ENCODE measurements at places on chromosomes 4 and X.

DNA sequence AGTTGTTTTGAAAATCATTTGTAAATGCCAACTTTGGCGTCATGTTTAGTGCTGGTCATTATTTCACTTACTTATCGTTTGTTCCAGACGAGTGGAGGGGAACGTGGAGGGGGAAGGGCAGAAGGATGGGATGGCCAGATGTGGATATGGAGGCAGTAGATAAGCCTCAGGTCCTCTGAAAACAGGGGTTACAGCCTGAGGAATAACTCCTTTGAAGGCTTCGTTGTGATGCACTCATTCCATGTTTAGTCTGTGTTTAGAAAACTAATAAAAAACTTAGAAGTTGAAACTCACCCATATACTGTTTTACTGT lies 1.1 kb downstream of the MOB1B start:
- no peak for DNase-seq

- DNase-seq: no peak
Observed at GRCh38 chr4:149158817-149159216, 656.8 kb downstream of the IQCM start.

GRCh38 chr4:182062936-182063335 lies 180.3 kb upstream of the TENM3 start:
- DNase-seq: no peak

DNA sequence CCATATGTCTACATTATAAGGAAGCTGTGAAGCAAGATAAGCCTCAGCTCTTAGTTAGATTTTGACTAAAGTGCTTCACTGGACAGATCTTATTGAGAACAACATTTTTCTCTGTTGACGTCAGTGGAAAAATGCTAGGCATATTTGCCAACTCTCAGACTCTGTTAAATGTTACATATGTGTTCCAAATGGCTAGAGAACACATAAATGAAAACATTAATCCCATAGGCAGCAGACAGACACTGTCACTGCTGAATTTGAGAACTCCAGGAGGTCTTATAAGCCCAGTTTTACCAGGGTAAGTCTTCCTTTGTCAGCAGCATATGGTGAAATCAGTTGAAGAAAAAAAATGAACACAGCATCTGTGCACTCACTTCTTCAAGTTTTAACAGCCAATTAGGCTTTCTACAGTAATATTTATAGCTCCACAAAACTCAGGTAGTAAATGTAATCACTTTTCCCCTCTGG lies 186.9 kb downstream of the CAMK2D start:
- no peak for DNase-seq

DNA sequence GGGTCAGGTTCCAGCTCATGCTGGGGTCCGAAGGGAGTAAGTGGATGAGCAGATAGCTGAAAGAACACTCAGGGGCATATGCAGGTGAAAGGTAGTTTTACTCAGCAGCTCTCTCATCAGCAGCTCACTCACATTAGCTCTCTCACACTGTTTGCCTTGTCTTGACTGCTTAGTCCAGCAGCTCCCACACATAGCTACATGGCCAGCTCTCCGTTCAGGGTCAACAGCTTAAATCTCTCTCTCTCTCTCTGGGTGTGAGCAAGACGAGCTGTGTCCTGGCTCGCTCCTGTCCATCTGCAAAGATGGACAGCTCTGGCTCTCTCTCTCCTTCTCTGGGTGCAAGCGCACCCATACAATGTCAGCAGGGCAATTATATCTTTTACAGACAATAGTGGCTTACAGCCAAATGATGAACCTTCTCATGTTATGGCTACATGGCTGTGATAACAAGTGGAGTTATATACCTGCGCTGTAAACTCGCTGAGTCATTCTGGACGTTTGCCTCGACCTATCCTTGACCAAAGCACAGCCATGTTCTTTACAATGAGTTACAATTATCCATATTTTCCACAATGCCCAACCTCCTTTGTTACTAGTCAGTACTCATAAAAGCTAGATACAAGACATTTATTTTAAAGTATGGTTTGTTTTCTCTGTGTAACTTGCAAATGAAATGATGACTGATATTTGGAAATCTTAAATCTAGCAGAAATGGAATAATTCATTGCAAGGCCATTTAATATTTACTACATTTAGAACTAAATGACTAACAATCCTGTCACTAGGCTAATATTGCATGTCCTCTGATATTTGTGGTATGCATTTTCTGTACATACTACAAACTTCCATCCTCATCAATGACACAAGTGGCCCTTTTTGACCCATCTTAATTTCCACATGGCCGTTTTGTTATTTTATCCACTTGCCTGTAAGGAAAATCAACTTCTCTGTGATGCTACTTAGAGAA lies 9.3 kb downstream of the PAPSS1 start:
- no peak for DNase-seq

DNA sequence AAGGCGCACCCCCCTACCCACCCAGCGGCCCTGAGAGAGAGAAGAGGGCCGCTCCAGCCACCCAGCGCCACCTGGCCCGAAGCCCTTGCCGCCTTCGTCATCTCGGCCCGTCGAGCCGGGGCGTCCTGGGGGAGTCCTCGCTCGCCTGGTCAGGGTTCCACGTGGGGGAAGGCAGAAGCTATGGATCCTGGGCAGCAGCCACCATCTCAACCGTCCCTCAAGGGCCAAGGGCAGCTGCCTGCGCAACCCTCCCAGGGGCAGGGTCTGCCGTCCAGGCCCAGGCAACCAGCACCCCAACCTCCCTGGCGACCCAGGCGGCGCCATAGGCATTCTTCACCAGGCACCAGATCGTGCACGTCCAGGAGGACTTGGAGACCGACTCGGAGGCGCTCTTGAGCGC lies 51.5 kb upstream of the IL13RA2 start:
- no peak for DNase-seq

- DNase-seq: no peak
Observed at GRCh38 chrX:54281676-54282075, 76.2 kb downstream of the WNK3 start.

DNA sequence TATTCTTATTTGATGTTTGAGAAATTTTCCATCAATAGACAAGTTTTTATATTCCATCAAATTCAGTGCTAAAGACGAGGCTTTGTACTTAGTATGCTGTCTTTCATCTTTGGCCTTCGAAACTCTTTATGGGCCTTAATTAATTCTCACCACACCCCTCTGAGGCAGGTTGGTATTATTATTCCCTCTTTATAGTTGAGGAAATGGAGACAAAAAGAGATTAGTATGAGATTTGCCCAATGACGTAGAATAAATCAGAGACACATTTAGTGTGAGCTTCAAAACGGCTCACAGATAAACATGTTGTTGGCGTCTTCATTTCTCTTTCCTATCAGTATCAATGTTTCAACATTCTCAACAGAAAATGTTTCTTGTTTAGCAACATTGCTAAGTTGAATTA lies 35.9 kb upstream of the PTPN13 start:
- DNase-seq: no peak

DNA sequence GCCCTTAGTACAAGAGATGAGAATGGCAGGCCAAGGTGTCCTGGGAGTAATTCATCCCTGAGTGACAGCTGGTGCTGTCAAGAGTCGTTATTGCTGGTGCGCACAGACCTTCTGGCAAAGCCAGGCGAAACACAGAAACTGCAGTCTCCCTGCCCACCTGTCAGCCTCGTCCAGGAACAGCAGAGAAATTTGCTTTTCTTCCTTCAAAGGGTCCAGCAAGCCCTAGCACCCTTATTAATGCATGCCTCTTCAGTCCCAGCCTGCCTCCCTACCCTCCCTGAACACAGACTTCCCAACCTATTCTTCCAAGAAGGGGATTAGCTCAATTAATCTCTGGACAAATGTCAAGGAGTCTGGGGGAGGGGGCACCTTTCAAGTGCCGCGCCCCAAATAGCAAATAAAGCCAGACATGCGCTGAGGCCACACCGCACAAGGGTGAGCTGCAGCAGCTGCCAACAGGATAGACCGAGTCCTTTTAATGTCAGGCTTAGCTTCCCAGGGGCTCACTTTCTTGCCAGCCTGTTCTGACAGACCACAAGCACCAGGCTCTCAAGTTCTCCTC lies 250.7 kb upstream of the RASGEF1B start:
- no peak for DNase-seq

- DNase-seq: no peak
Observed at GRCh38 chr4:51909236-51909703, 66.3 kb downstream of the DCUN1D4 start.

- DNase-seq: no peak
Observed at GRCh38 chrX:83966347-83966746, 105.4 kb downstream of the CYLC1 start.

GRCh38 chr4:185532795-185533324 lies 2.4 kb downstream of the PDLIM3 start:
- DNase-seq: no peak

DNA sequence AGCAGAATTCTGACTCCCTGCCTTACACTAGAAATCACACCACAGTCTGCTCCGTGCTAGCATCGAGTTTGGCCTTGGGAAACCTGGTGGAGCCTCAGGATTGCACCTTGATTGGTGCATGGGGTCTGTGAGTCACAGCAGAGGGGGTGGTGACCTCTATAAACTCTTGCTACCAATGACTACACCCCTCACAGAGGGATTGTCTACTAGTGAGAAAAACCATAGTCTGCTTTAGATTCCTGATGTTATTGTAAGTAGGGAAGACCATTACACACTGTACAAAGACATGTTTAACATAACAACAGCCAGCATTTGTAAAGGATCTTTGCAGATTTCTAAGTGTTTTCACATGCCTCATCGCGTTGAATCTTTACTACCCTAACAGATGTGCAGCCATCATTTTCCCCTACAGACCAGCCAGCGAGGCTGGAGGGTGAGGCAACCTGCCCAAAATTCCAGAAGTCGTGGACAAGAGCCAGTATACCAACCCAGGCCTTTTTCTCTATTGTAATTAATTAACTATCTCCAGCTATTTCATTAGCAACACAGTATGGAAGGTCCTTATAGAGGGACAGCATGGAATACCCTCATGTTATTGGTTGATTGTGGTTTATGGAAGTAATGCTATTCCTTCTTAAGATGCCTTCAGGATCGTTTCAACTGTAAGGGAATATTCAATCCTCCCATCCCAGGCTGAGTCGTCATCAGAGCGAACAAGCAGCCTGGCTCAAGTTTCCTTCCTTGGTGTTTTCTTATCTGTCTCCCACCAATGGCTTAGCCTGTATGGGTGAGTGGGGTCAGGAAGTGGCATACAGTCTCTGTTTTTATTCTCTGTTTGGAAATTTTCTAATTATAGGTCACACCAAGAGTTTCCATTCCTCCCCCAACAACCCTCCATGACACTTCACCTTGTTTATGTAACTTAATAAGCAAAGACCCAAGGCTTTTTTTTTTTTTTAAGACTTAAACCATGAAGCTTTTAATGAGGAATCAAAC lies 55.9 kb upstream of the KDR start:
- DNase-seq: no peak

- DNase-seq: no peak
Observed at GRCh38 chrX:11364835-11365234, 71.6 kb downstream of the AMELX start.

GRCh38 chr4:17557880-17558279 lies 19.1 kb upstream of the LAP3 start:
- no peak for DNase-seq

DNA sequence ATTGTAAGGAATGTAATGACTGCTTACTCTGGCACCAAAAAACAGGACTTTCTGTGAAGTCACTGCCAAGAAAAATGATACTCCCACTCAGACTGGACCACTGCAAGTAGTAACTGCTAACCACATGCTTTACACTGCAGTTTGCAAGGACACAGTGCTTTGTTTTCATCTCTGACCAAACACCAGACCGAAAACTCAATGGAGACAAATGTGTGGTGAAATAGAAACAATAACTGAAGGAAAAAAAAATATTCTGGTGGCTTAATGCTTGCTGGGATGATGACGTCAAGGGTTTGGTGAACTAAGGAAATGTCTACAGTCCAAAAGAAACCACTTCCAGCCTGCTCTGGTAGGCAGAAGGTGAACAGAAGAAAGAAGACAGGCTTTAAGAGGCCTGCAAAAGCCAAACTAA lies 13.2 kb downstream of the GPC4 start:
- no peak for DNase-seq

DNA sequence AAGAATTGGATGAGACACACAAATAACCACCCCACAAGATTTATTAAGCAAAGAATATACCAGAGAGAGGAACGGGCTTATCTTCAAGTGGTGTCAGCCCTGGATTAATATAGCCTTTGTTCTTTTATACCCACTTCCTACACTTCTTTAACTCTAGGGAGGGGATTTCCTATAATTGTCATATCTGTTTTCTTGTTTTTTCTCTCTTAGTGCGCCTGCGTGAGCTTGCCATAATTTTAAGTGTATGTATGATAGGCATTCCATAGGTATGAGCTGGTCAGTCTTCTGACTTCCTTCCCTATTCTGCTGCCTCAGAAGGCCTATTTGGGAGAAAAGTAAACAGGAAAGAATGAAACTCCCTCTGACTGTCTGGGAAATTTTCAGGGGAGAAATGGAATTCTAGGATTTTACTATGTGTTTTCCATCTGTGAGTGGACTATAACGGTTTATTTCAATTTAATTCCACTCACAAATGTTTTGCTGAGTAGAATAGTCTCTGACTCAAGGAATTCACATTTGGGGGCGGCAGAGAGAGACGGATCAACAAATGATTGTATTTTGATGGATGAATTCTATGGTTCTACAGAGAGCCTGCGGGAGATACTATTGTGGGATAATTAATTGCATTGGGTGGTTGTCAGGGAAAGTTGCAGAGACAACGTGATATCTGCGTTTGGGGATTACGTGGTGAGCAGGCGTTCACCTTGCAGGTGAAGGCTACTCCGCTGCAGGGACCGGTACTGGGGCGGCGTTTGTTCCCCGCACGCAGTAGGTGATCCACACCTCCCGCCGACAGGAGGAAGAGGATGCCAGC lies 626 bp upstream of the CEP135 start:
- DNase-seq: no peak

- no peak for DNase-seq
Observed at GRCh38 chrX:19748896-19749680, 138.3 kb downstream of the SH3KBP1 start.

DNA sequence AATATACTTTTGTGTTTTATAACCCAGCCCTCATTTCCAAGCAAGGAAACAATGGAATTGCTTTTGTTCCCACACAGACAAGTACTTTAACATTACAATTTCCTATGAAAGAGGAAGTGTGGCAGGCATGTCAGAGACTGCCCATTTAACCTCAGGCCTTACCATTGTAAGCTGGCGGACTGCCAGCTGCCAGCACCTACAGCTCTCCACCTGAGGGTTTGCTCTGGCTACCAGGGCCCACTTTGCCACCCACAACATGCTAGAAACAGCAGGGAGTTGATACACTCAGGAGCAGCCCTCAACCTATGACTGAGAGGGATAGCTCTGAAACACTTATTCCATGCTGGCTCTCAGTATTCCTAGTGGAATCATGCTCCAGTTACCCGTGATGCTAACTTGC lies 152.3 kb upstream of the PRDX4 start:
- DNase-seq: no peak

DNA sequence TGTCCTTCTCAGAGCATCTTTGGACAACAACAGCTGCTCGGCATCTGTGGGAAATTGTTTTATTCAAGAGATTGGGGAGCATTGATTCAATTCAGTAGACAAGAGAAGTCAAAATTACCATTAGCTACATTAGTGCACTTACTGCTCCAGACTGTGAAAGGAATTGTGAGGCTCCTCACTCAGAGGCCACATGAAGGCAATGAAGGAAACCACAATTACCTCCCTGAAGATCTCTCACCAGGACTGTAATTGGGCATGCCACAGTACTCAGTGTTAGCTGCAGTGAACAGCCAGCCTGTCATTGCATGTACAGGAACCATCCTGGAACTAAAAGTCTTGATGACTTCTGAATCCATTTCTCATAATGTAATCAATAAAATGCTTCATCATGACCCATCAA lies 144.8 kb downstream of the PPA2 start:
- DNase-seq: no peak

All from stimulated activated CD4-positive, alpha-beta T cell treated with anti-CD3 and anti-CD28 coated beads, Interleukin-15, amount 100 ng/mL, for 1 hour (primary cell).